ENCODE measurements at places on chromosomes 1 and 21. TPM values are rescaled to one million over a fixed set of nuclear protein-coding genes. Genes with fewer than 3 reads are reported as not detected.

DNA sequence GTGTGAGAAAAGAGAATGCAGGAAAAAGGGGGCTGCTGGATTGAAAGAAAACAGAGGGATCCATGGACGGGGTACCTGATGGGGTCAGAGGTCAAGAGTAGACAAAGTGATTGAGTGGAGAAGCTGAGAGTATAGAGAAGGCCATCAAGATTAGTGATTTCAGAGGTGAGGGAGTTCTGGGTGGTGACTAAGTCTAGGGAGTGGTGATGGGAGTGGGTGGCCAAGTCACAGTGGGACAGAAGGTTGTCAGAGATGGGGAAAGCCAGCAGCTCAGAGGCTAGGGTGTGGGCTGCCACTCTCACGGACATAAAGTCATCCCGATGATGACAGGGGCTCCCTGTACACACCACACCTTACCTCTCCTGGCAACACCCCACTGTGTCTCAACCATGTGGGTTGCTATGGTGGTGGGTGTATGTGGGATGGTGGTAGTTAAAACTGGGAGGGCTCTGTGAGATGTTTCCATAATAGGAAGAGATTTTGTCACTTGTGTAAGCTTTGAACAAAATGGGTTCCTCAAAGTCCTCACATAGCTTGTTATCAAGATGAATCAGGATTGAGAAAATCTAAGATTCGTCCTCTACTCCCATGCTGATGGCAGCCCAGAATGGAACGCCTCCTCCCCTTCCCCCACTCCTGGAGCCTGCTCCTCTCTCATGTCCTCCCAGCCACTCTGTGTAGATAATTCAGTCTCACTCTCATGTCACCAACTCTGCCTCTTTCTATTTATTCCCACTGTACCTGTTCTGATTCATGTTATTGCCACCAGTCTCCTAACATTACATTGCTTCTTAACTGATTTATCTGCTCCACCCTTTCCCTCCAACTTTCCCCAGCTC lies 20.3 kb upstream of the CSF1 start:
- H3K4me3 ChIP-seq: no peak overlapping the region
- H3K36me3 ChIP-seq: no peaks in the 10 kb centered on the region
- H3K27ac ChIP-seq: no peak overlapping the region
- no peak for DNase-seq

GRCh38 chr1:55593298-55593697 lies 378.1 kb upstream of the USP24 start:
- no peaks in the 10 kb centered on the region for H3K36me3 ChIP-seq
- no peak overlapping the region for H3K27ac ChIP-seq
- no peak for DNase-seq
- no peaks in the 10 kb centered on the region for H3K27me3 ChIP-seq
- no peak overlapping the region for H3K4me3 ChIP-seq
- H3K4me1 ChIP-seq: no peaks in the 10 kb centered on the region

- DNase-seq: no peak
- H3K27ac ChIP-seq: no peak overlapping the region
- no peaks in the 10 kb centered on the region for H3K4me1 ChIP-seq
These were observed 467.4 kb downstream of the COL11A1 start for GRCh38 chr1:102640872-102641271.

DNA sequence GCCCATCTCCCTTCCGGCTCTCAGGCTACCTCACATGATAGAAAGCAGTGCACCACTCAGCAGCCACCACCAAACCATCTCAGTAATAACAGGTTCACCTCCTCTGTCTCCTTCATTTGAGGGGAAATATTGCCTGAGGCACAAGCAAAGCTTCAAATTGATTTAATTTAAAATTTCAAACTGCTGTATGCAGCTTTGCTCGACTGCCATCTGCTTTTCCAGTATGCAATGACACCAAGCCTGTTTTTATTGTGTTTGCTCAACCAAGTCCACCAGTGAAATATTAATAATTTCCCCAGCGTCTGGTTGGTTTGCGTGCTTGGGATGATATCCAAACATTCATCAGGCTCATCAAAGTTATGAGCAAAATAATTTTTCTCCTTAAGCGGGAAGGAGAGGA lies 552.4 kb upstream of the DAB1 start:
- no peak for DNase-seq
- no peak overlapping the region for H3K4me3 ChIP-seq
- no peaks in the 10 kb centered on the region for H3K36me3 ChIP-seq
- no peaks in the 10 kb centered on the region for H3K27me3 ChIP-seq
- H3K4me1 ChIP-seq: no peaks in the 10 kb centered on the region
- no peak overlapping the region for H3K27ac ChIP-seq

- H3K36me3 ChIP-seq: no peaks in the 10 kb centered on the region
- DNase-seq: no peak
- no peak overlapping the region for H3K4me3 ChIP-seq
- no peak overlapping the region for H3K27ac ChIP-seq
- H3K27me3 ChIP-seq: no peaks in the 10 kb centered on the region
These were observed 101.9 kb upstream of the ZNF644 start for GRCh38 chr1:91123773-91124172.

GRCh38 chr1:229268505-229268904 lies 2.4 kb upstream of the RAB4A start:
- DNase-seq: no peak
- no peak overlapping the region for H3K4me3 ChIP-seq
- H3K4me1 ChIP-seq: peaks cover 10% of the 10 kb centered on the region

GRCh38 chr1:65066766-65067490 lies 81.1 kb upstream of the AK4 start:
- H3K27me3 ChIP-seq: peaks cover 5% of the 10 kb centered on the region
- peaks cover 4% of the 10 kb centered on the region for H3K4me1 ChIP-seq
- DNase-seq: peak; percentile 58
- H3K36me3 ChIP-seq: no peaks in the 10 kb centered on the region
- peak overlapping the region; percentile 58 for H3K4me3 ChIP-seq

- no peaks in the 10 kb centered on the region for H3K36me3 ChIP-seq
- DNase-seq: no peak
- H3K4me3 ChIP-seq: no peak overlapping the region
- H3K27me3 ChIP-seq: peaks cover 14% of the 10 kb centered on the region
- H3K27ac ChIP-seq: no peak overlapping the region
These were observed 42.7 kb downstream of the EBNA1BP2 start for GRCh38 chr1:43129426-43129825.

DNA sequence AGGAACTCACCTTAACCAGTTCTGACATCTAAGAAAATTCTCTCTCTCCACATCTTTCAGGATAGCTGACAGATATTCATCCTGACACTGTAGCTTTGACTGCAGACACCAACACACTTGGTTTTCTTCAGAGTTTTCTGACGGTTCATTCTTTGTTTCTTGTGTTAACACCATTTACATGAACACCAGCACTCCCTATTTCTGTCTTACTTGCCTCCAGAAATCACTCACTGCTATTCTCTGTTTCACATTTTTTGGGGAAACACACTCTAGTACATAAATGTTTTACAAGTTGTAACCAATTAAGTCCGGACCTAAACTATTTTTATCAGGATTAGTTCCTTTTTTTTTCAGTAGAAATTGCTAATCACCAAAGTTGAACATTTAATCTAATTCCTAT lies 15.4 kb downstream of the FLVCR1 start:
- H3K27me3 ChIP-seq: no peaks in the 10 kb centered on the region
- no peak overlapping the region for H3K4me3 ChIP-seq
- peaks cover 13% of the 10 kb centered on the region for H3K36me3 ChIP-seq
- H3K27ac ChIP-seq: no peak overlapping the region
- no peaks in the 10 kb centered on the region for H3K4me1 ChIP-seq

DNA sequence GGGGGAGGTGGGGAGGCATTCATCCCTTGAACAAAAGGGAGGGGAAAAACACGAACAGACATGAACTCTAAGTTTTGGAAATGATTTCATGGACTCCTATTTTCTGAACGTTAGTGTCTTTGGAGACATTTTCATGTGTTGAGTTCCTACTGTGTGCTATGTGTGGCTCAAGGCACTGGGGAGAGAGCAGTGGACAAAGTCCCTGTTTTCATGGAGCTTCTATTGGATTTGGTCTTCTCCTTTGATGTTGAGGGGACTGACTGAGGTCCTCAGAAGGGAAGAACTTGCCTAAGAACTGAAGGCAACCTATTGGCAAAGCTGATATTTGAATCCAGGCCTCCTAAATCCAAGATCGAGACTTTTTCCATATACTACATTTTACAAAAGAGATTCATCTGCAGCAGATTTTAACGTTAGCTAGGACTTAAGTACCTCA lies 30.4 kb downstream of the JUN start:
- no peaks in the 10 kb centered on the region for H3K27me3 ChIP-seq
- peaks cover 29% of the 10 kb centered on the region for H3K4me1 ChIP-seq
- DNase-seq: no peak
- no peaks in the 10 kb centered on the region for H3K36me3 ChIP-seq
- H3K27ac ChIP-seq: peak overlapping the region; percentile 67
- no peak overlapping the region for H3K4me3 ChIP-seq

DNA sequence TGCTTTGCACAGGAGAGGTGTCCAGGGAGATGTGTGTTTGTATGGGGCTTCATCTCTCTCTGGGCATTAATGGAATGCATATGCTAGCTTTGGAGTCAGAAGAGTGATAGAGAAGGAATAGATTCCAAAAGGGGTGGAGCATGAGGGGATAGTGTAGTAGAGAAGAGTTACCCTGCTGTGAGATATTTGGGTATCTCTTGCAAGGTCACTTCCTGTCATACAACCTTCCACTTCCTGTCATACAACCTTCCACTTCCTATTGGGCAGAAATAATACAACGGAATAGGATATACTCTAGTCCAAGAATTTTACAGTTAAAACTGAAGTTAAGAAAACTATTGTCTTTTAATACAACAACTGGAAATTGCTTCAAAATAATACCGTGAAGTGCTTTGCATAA lies 351.8 kb upstream of the FMN2 start:
- no peak overlapping the region for H3K27ac ChIP-seq
- no peak overlapping the region for H3K4me3 ChIP-seq
- no peaks in the 10 kb centered on the region for H3K4me1 ChIP-seq
- no peaks in the 10 kb centered on the region for H3K36me3 ChIP-seq
- H3K27me3 ChIP-seq: no peaks in the 10 kb centered on the region

DNA sequence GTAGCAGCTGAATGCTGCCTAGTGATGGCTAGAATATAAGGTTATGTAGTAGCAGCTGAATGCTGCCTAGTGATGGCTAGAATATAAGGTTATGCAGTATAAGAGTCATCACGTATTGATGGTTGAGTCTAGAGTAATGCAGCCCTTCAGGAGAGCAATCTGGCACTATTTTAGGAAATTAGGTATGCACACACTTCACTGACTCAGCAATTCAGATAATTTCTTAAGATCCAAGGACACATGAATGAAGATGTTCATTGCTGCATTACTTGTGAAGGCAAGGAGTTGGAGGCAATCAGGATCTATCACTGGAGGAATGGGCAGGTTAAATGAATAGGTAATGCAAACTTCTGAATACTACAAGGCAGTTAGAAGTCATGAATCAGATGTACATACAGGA lies 13.6 kb downstream of the LTN1 start:
- H3K27ac ChIP-seq: no peak overlapping the region
- no peak for DNase-seq
- peaks cover 9% of the 10 kb centered on the region for H3K4me1 ChIP-seq
- no peak overlapping the region for H3K4me3 ChIP-seq
- H3K36me3 ChIP-seq: peaks cover 22% of the 10 kb centered on the region

- 0 out of 2 replicates have a peak, but pooled peaks cover 2% of the 10 kb centered on the region for H3K4me1 ChIP-seq
- no peaks in the 10 kb centered on the region for H3K36me3 ChIP-seq
- H3K27ac ChIP-seq: no peak overlapping the region
- no peak overlapping the region for H3K4me3 ChIP-seq
- H3K27me3 ChIP-seq: no peaks in the 10 kb centered on the region
These were observed 4.5 kb downstream of the SYDE2 start for GRCh38 chr1:85196358-85196757.

The JTB gene
- total RNA-seq: 114 TPM

The TRNAU1AP gene
- total RNA-seq: 25.3 TPM

The RNASEL gene
- 6.4 TPM for total RNA-seq

The MYBPH gene
- not detected for total RNA-seq

The RUSC1 gene
- 4.2 TPM for total RNA-seq

The GPR25 gene
- not detected for total RNA-seq

The SUSD4 gene
- 2.7 TPM for total RNA-seq

Measured in IMR-90 (cell line).